Right ventricle myocardium superior (tissue), 1 donor: ENCODE measurements at places on chromosomes 4 and X. TPM values are rescaled to one million over a fixed set of nuclear protein-coding genes. Genes with fewer than 3 reads are reported as not detected.

- DNase-seq = no peak
Observed at GRCh38 chrX:42531441-42531840, 246.5 kb downstream of the PPP1R2C start.

DNA sequence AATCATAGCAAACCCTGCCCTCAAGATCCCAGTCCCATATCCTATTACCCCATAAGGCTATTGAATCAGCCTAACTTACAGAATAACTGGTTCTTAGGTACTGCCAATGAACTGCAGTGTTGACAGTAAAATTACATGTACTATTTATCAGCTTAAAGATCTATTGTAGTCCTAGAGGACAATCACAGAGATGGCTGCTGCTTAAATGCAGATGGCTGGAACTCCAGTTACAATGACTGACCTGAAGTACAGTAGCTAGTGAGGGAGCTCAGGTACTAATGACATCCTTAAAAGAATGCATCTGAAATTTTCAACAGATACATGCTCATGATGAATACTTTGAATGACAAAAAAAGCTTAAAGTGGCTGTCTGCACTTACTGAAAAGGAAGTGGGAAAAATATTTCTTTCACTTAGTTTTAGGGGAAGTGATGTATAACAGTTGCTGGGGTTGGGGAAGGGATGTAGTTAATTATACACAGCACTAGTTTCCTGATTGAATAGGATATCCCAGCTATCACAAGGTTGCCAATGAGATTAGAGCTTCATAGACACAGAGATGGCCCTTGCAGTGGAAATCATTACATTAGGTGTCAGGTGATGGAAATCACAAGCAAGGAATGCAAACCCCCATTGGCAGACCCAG is 42.0 kb downstream of the USP26 start:
- no peak for DNase-seq

PRDM8 gene
- 0.73 TPM for total RNA-seq

VCX3B gene
- not detected for total RNA-seq

GRCh38 chrX:39753293-39753996 is 344.3 kb downstream of the BCOR start:
- DNase-seq = no peak

SLC25A6 gene
- total RNA-seq = 141 TPM

DNA sequence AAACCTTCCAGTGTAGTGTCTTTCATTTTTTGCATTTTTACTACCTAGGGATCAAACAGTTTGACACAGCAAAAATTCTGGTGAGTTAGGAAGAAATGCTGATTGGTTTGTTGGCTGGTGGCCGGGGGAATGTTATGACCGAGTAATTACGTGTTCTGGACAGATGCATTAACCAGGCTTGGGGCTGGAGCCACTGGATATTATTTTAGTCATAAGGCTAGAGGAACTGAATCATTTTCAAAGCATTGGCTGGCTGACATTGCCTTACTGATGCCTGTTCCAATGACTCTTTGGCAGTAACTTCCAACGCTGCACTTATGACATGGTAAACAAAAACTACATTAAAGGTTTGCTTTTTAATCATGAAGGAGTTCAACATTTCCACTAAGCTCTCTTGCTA is 84.6 kb downstream of the FBXO8 start:
- DNase-seq = no peak

DNA sequence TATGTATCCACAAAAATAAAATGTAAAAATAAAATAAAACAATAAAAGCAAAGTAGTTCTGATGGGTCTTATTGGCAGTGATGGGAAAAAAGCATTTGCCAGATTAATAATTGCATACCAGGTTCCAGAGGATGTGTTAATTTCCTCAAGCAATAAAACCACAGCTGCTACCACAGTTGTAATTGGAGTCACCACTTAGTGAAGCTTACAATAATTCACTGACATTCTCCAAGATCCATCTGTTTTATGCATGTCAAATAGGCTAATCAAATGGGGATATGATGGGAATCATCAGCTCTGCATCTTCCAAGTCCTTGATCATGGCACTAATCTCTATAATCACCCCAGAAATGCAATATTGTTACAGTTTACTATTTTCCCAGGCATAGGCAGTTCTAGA is 123.5 kb upstream of the EMCN start:
- DNase-seq = no peak

GRCh38 chrX:129997086-129997485 is 14.7 kb downstream of the BCORL1 start:
- no peak for DNase-seq

DNA sequence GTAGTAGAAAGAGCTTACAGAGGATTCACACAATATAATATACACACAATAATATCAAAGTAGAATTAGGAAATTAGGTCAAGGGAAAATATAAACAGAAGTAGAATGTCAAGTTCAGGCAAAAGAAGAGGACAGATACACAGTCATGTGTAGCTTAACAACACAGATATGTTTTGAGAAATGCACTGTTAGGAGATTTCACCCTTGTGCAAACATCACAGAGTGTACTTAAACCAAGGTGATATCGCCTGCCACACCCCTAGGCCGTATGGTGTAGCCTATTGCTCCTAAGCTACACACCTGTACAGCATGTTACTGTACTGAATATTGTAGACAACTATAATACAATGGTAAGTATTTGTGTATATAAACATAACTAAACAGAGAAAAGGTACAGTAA is 110.0 kb upstream of the EDNRA start:
- DNase-seq = no peak

ARSJ gene
- total RNA-seq = 0.70 TPM

DNA sequence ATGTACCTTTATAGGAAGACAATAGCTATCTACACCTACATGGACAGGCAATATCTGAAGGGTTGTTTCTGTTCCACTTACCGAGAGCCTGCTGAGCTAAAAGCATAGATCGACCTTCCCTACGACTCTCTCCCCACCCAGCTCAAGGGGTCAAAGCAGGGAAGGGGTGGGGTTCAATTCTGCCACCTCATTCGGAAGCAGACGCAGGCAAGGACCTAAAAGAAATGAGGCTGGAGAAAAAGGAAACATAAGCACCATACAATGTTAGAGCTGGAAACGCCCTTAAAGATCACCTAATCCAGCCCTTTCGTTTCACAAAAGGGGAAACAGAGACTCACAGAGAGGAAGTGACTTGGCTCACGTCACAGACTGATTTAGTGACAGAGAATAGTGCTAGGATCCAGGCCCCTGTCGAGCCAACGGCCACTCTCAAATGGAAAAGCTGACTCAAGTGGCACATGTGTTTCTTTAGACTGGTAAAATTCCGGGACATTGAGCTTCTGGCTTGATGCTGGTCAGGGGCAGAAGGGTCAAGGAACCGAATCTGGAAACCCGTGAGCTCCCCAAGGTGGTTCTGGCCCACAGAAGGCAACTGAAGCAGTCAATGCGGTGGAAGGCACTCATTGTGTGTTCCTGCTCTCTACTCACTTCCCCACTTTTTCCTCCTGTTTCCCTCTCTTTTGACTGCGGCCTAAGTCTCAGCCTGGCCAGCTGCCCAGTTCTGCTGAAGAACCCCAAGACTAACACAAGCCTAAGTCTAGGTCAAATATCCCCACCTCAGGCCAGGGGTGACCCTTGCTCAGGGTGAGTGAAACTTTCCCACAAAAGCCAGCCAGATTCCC is 7.5 kb downstream of the SEPTIN6 start:
- DNase-seq = no peak

GRCh38 chrX:133923113-133923512 is 62.3 kb downstream of the GPC3 start:
- DNase-seq = no peak

PRRG1 gene
- 14.5 TPM for total RNA-seq

- no peak for DNase-seq
Observed at GRCh38 chrX:77450996-77451395, 3.8 kb downstream of the FGF16 start.

GRCh38 chr4:56648021-56648823 is 32.9 kb downstream of the HOPX start:
- no peak for DNase-seq

SPANXN3 gene
- not detected for total RNA-seq

NHS gene
- total RNA-seq = 1.2 TPM

DNA sequence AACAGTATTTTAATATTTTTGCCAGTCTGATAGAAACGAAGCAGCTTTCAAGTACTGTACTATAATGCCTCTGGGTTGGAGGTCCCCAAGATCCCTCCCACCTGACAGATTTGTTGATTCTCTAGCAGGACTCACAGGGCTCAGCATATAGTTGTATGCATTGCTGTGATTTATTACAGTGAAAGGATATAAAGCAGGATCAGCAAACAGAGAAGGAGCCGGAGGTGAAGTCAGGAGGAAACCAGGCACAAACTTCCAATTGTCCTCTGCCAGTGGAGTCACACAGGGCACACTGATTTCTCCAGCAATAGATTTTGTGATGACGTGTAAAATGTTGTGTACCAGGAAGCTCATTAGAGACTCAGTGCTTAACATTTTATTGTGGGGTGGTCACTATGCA is 19.0 kb downstream of the USP53 start:
- DNase-seq = no peak

DNA sequence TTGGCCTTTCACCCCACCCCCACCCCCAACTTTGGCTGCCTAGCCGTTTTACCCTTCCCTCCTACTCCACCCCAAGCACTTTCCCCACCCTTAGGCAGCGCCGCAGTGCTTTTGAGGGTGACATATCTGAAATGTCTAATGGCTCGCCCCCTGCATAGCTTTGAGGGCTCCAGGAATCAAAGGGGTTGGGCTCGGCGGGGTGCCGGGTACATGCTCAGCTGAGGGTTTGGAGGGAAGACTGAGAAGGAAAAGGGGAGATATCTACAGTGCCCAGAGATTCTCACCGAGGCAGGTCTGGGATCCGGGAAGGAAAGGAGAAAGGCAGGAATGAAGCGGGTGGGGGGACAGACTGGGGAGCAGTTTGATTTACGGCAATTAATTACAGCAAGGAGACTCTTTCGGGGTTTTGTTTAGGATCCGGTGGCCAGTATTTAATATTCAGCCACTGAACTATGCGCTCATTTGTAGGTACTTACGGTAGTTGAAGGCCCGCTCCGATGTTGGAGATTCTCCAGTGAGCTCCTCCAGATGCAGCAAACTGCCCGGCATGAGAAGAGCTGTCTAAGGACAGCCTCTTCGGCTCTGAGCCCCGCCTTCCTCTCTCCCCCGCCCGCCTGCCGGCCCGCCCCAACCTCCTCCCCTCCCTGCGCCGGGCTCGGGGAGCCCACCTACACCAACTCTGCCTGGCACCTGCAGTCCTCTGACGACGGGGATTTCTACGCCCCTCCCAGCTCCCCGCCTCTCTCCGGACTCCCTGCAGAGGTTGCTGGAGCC is at the start of gene IGSF1:
Gene IGSF1, minus strand, starts transcription at position 569 of the 774 bp plus-strand sequence. CDS start 2,632 bp downstream, outside the sequence.
- peak; percentile 43 for DNase-seq

DNA sequence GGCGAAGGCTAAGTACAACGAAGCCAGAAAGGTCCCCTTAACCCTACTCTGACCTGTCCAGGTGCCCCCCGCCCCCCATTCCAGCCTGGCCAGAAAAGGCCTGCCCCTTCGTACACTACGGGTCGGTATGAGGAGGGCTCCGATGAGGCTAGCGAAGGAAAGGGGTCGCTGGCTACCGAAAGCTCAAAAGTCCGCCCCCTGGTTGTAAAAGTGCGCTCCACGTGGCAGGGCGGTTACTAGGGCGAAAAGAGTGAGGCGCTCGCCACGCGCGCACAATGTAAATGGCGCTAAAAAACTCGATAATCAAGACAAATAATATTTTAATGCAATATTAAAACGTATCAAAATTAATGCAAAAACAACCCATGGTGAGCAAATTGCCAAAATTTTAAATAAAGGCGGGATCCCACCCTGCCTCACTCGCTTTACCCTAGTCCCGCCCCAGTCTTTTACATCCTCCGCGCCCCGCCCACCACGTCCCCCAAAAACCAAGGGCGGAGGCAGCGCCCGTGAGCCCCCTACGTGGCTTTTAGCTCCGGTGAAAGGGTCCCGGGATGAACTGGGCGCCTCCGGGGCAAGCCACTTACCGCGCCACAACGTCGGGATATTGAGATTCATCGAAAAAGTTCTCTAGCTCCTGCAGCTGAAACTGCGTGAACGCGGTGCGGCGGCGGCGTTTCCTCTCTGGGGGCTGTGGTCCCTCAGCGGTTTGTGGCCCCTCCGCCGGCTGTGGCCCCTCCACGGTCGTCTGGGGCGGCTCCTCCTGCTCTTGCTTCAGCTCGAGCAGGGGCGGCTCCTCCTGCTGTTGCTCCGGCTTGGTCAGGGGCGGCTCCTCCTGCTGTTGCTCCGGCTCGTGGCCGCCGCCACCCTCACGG is 929 bp downstream of the ESX1 start:
- no peak for DNase-seq

GRCh38 chrX:145292218-145292617 is 44.9 kb downstream of the SPANXN1 start:
- DNase-seq = no peak

DNA sequence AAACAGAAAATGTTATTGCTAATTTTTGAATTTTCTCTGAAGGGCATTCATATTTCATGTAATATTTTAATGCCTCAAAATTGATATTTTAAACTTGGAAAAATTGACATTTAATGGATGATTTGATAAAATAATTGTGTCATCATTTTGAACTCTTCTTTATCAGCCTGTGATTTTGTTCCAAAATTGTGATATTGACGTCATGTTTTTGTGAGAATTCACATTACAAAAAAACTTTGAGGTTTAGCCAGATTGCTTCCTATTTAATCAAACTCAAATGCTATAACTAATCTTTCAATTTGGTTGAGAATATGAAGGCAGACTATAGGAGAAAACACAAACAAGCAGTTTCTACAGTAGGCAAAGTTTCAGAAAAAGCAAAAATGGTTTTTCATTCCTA is 137.4 kb downstream of the GRIA2 start:
- DNase-seq = no peak

DNA sequence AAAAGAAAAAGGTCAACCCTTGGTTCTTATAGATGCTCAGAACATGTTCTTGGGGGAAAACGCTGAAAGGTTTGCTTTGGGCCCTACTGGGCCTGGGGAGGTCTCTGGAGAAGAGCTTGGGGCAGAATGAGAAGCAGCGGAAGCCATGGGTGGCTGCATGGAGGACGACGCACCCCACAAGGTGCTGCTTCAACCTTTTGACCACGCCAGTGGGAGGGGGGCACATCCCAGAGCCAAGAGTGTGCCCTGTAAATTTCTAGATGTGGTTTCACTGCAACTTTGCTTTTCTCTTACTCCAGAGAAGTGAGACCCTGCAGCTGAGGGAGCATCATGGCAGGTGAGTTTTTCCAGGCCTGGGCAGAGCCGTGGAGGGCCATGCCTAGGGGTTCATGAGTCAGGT is 3.2 kb downstream of the PRRG3 start:
- DNase-seq = no peak

NOX1 gene
- not detected for total RNA-seq

GRCh38 chr4:106652095-106652494 is 283.5 kb upstream of the GIMD1 start:
- no peak for DNase-seq

- no peak for DNase-seq
Observed at GRCh38 chr4:183504930-183505610, at the start of gene ING2. TSS of gene ING2 (plus strand) at chr4:183505058. CDS start at chr4:183505196, 138 bp downstream.

DNA sequence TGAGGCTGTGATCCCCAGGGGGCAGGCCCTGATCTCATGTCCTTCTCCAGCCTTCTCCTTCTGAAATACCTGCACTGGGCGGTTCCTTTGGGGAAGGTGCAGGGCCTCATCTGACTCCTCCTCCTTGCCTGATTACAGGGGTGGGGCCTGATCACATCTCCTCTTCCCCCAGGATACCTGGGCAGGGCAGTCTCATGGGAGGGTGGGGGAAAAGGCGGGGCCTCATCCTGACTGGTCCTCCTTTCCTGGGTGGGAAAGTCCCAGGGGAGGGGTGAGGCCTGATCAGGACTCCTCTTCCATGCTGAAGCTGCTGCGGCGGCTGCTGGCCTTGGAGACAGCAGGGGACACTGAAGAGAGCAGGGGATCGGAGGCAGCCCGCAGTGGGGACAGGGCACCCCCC is 13.3 kb downstream of the TFE3 start:
- DNase-seq = no peak
